ENCODE measurements at places on chromosomes 1 and 21.

- no peak for DNase-seq
Measured at GRCh38 chr1:3257788-3258187, 188.8 kb downstream of the PRDM16 start.

DNA sequence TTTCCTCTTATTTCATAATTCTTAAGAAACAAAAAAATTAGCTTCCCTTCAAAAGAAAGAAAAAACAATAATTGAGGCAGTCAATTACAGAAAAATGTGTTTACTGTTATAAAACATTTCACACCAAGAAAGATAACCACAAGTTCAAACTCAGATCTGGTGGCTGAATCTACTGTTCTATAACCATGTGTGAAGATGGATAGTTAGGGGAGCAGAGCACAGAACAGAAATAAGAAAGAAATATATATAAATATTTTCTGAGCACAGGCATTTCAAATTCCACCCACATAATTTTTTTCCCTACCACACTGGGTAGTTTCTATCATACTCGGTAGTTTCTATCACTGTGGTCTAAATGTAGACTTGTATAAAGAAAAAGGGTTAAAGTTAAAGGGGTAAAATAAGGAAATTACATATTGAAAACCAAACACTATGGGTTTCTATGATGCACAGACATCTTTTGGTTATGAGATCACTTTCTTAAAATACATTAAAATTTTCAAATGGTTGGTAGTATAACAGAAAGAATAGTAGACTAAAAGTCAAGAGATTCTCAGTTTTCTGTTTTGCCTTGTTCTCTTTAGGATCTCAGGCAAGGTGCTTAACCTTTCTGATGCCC lies 10.8 kb downstream of the LYST start:
- no peak for DNase-seq

- peak; percentile 50 for DNase-seq
Measured at GRCh38 chr21:42593007-42593814, 60.2 kb upstream of the PDE9A start.

- peak; percentile 46 for DNase-seq
Measured at GRCh38 chr1:89262643-89263042, 10.0 kb downstream of the GBP5 start.

DNA sequence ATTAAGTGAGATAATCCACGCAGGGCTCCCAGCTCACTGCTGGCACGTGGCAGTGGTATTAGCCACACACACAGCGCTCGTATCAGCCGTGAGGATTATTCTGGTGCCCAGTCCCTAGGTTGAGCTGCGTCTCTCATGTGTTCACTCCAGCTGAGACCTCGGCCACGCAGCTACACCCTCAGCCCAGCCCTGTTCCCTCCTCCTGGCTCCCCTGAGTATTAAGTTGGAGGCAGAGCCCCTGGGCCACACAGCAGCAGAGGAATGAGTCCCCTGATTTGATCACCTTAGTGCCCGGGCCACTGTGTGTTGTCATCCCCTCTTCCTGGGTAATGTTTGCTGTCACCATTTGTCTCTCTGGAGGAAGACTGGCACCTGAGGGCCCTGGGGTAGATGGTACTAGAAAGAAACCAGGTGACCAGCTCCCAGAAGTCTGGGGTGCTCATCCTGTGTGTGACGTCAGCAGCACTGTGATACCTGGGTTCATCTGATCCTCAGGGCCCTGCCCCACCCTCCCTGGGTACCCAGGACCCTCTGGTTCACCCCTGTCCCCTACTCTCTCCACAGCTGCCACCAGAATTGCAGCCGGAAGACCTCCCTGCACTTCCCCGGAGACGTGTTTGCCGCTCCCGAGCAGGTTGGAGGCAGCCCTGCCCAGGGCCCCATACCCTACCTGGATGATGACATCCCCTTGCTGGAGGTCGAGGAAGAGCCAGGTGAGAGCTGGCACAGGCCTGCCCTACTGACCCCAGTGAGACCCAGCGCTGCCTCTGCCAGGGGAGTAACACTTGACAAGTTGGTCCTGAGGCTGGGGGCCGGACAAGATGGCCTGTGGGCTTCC lies 40.1 kb downstream of the DISP3 start:
- DNase-seq, result no peak

GRCh38 chr1:109977657-109978378 lies 6.7 kb upstream of the AHCYL1 start:
- DNase-seq, result no peak

GRCh38 chr21:45768740-45769048 lies 125.2 kb downstream of the PCBP3 start:
- DNase-seq, result peak; percentile 19

- no peak for DNase-seq
Measured at GRCh38 chr1:118297521-118297920, 112.5 kb upstream of the SPAG17 start.

- DNase-seq, result no peak
Measured at GRCh38 chr21:35226328-35226727, 177.2 kb upstream of the RUNX1 start.

All from fibroblast of skin of scalp (primary cell).